D721Med (cell line): ENCODE measurements at places on chromosomes 13 and 19.

DNA sequence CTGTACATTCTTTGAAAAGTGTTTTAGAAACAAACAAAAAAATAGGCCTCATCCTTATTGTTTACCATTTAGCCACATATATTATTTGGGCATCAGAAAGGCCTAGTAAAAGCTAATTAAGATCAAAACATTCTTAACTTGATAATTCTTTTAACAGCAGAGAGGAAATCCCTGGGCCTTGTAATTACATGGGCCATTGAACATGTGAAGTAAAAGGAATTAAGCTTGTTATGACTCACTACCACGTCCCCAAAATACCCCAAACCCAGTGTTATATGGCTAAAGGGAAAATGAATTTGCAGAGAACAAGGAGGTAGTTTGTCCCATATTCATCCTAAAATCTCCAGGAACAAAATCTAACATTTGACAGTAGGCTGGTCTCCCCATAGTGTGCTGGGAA lies 439.8 kb downstream of the ITGBL1 start:
- no peak for DNase-seq

DNA sequence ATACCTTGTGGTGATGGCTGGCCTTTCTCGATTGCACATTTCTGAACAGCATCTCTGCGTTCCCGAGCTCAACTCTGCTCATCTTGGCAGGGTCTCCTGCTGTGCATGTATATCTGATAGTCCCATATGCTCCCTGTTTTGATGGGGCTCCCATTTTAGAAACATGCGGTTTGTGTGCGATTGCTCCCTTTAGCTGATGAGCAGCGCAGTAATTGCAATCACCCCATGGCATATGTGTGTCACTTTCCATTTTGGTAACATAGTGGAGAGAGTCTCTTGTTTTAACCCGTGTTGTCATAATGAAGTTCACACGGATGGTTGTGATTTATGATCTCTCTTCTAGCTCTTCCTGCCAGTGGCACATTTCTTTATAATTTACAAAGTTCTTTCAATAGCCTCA lies 144.7 kb downstream of the MTUS2 start:
- no peak for DNase-seq

DNA sequence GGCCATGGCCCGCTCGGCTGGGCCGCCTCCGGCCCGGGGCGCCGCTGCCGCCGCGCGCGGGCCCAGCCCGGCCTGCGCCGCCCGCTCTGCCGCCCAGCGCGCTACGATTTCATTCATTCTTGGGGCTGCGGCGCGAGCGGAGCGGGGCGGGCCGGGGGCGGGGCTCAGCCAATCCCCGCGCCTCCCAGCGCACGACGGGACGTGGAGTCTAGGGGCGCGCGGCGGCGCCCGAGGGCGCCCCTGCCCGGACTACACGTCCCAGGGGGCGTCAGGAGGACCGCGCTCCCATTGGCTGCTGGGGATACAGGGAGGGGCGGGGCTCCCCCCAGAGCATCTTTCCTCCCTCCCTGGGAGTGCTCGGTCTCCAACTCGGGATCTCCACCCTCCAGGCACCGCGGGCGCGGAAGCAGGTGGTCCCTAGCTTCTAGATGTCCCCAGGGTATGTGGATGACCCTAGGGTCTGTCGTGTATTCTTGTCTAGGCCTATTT lies 5.6 kb upstream of the DPF1 start:
- peak; percentile 94 for DNase-seq

DNA sequence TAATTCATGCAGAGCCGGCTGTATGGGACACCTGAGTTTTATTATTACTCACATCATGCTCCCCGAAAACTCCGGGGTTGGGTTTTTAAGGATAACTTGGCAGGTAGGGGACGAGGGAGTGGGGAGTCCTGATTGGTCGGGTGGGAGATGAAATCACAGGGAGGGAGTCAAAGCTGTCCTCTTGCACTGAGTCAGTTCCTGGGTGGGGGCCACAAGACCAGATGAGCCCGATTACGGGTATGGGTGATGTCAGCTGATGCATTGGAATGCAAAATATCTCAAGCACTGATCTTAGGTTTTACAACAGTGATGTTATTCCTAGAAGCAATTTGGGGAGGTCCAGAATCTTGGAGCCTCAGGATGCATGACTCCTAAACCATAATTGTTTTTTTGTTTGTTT lies 18.6 kb upstream of the COG3 start:
- DNase-seq, result no peak

DNA sequence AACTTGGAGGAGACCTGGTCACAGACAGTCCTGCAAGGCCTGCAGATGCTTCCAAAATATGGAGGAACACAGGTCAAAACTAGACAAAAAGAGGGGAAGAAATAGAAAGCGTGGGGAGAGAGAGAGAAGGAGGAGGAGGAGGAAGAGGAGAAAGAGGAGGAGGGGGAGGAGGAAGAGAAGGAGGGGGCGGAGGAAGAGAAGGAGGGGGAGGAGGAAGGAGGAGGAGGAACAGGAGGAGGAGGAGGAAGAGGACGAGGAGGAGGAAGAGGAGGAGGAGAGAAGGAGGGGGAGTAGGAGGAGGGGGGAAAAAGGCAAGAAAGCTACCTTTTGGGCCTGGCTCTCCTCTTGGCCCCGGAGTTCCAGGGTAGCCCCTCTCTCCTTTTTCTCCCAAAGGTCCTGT lies 105.8 kb downstream of the COL4A1 start:
- DNase-seq, result no peak

- no peak for DNase-seq
Measured at GRCh38 chr13:40552895-40553294, 113.5 kb downstream of the FOXO1 start.

- DNase-seq, result no peak
Measured at GRCh38 chr19:5492635-5493409, 37.6 kb downstream of the ZNRF4 start.

DNA sequence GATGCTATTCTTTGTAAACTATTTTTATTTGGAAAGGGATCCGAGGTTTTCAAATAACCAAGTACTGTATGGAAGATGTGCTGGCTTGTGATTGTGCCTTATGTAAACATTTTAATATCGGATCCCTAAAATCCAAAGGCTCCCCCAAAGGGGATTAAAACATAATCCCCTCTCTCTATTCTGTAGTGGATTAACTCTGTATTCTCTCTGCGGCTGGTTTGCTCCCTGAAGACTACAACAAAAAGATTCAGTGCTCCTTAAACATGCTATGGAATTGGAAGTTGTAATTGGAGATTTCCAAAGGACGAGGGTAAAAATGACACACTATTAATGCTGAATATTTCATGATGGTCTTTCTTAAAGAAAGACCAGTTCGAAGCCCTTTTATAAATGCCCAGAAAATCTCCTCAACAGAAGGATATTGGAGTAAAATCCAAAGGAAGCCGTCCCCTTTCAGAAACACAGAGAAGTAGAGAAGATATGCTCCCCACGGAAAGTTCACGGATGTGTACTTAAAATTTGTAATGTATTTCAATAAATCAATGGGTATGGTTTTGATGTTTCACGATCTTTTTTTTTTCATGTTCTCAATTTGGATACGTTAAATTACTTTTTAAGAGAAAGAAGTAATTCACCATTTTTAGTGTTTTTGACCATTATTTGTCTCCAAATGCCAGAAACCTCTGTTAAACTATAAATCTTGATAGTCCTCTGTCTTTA lies 6.5 kb downstream of the MAB21L1 start:
- no peak for DNase-seq

- DNase-seq, result no peak
Measured at GRCh38 chr19:11813703-11814028, 407 bp upstream of the ZNF440 start.

- DNase-seq, result no peak
Measured at GRCh38 chr13:41313117-41313516, 2.0 kb downstream of the NAA16 start.

GRCh38 chr19:42524943-42525342 lies 3.3 kb downstream of the CEACAM1 start:
- no peak for DNase-seq

DNA sequence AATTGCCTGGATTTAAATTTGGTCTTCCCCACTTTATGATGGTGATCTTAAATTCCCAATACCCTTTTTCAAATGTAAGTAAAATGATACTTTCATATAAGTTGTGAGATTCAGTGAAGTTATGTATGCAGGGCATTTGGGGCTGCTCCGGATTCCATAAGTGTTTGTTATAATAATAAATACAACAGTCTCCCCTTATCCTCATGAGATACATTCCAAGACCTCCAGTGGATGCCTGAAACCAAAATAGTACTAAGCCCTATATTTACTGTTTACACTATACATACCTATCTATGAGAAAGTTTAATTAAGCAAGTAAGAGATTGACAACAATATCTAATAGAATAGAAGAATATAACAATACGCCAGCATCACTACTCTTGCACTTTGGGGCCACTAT lies 2237.8 kb downstream of the PCDH9 start:
- no peak for DNase-seq

DNA sequence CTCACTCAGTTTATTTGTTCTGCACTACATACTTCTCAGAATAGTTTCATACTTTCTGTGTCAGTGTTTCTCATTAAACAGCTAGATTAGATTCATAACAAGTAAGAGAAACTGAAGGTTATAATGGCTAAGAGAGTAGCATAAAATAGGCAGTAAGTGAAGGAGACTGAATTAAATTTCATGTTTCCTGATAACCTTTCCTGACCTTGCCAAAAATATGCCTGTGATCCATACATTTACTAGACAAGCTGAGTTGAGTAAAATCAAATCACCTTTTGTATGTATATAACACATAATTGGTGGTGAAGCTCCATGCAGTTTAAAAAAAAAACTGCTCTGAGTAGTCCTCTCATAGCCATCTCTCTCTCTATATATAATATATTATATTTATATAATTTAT lies 545.3 kb upstream of the PCDH20 start:
- DNase-seq, result no peak

- no peak for DNase-seq
Measured at GRCh38 chr13:36131222-36131930, at the start of gene DCLK1. Gene DCLK1 (minus strand): TSS chr13:36131382.

- no peak for DNase-seq
Measured at GRCh38 chr13:109249780-109250528, 536.4 kb downstream of the IRS2 start.

DNA sequence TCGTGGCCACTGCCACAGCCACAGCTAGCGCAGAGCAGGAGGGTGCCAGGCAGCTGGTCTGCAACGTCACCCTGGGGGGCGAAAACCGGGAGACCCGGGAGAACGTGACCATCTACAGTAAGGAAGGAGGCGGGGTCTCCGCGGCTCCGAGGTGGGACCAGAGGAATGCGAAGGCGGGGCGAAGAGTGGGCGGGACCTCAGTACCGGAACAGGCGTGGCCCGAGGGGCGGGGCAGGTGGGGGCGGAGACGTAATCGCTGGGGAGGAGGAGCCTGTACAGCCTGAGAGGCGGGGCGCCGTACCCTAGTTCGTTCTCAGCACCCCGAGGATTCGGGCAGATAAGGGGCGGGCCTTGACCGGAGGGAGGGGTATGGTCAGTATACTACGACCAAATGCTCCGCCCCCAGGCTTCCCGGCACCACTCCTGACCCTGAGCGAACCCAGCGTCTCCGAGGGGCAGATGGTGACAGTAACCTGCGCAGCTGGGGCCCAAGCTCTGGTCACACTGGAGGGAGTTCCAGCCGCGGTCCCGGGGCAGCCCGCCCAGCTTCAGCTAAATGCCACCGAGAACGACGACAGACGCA lies 2.5 kb downstream of the ICAM5 start:
- DNase-seq, result peak; percentile 90

DNA sequence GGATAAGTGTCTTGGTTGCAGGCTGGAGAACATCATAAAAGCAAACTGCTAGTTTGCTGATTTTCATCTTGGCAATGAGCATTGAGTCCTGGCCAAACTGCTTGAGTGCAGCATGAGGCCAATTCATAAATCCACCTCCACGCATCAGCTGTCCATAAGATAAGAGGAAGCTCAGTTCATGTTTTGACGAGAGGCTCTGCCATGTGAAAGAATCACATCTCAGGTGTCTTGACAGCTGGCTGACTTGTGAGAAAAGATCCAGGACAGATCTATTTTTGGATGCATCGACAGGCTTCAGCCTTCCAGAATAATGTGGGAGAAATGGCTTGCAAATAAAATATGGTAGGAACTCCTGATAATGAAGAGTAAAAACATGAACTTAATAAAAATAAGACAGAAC lies 5.4 kb upstream of the ZNF682 start:
- DNase-seq, result no peak

DNA sequence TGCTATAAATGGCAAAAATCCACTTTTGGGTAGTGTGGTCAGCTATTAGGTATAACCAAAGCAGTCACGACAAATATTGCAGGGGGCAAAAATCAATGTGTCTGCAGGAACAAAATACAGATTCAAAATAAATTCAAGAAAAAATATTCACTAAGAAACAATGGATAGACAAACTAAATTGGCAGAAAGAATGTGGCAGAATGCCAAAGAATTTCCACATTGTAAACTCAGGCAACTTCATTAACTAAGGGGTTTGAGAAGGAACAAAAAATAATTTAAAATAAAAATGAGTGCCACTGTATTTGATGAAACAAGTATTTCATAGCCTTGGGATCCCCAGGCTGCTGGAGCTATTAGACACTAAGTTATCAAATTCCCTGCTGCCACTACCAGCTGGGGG lies 193.1 kb downstream of the VWA8 start:
- DNase-seq, result no peak

GRCh38 chr13:40053401-40053800 lies 397.9 kb downstream of the COG6 start:
- DNase-seq, result no peak

DNA sequence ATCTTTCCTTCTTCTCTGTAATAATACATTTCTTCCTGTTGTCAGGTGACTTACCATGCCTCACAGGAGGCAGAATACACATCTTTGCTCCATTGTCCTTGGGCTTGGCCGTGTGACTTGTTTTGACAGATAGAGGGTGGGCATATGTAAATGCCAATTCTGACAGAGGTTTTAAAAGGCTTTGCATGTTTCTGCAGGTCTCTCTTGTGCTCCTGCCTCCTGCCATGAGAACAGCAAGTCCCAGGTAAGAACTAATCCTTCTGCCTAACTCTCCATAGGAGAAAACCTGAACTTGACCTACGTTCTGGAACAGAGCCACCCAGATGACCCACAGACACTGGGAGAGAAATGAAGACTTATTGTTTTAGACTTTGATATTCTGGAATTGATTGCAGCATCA lies 88.7 kb upstream of the TNFSF11 start:
- DNase-seq, result no peak

GRCh38 chr19:4773047-4773640 lies 18.4 kb upstream of the FEM1A start:
- no peak for DNase-seq

GRCh38 chr13:32036757-32037156 lies 5.2 kb downstream of the FRY start:
- DNase-seq, result no peak

GRCh38 chr13:24119626-24120508 lies 40.7 kb upstream of the SPATA13 start:
- no peak for DNase-seq

- DNase-seq, result no peak
Measured at GRCh38 chr13:64553411-64554129, 2676.6 kb downstream of the PCDH9 start.

GRCh38 chr13:71610876-71611275 lies 256.1 kb downstream of the DACH1 start:
- no peak for DNase-seq

- DNase-seq, result no peak
Measured at GRCh38 chr13:38630780-38631179, 56.1 kb upstream of the FREM2 start.

GRCh38 chr19:49843265-49843664 lies 7.7 kb upstream of the PTOV1 start:
- DNase-seq, result no peak
